ENCODE measurements at places on chromosomes 11 and 22.

- DNase-seq: peak; percentile 82
These were observed 19.3 kb downstream of the RRP7A start for GRCh38 chr22:42500161-42500835.

- no peak for DNase-seq
These were observed 7.0 kb upstream of the SWAP70 start for GRCh38 chr11:9656864-9657263.

DNA sequence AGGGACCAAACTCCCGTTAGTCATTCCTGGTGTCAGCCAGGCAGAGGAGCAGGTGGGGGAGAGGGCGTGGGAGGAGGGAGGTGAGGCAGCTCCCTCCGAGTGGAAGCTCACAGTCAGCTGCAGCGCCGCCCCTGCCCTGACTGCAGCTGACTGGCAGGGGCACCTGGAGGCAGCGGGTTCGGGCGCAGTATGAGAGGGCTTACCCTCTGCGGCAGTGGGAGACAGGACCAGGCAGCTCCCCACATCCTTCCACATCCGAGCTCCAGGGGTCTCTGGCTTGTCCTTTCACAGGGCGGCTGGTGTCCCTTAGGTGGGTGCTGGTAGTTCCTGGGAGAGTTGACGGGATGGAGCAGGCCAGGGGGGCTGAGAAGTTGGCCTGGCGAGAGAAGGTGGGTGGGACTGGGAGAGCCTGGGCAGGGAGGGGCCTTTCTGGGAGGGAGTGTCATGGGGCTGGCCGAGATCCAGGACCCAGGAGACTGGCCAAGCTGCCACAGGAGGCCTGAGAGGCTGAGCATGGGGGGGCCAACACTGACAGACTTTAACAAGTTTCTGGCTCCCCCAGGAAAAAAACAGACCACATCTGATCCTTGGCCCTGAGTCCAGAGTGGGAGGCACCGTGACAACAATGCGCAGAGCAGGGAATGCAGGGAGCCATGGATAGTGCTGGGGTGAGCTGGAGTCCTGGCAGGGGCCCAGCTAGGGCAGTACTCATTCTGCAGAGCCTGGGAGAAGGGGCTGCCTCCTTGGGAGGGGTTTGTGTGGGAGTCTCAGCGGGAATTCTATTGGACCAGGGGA, 4.9 kb downstream of the ADORA2A start:
- no peak for DNase-seq

- DNase-seq: no peak
These were observed 18.4 kb upstream of the SEC14L4 start for GRCh38 chr22:30523646-30524489.

DNA sequence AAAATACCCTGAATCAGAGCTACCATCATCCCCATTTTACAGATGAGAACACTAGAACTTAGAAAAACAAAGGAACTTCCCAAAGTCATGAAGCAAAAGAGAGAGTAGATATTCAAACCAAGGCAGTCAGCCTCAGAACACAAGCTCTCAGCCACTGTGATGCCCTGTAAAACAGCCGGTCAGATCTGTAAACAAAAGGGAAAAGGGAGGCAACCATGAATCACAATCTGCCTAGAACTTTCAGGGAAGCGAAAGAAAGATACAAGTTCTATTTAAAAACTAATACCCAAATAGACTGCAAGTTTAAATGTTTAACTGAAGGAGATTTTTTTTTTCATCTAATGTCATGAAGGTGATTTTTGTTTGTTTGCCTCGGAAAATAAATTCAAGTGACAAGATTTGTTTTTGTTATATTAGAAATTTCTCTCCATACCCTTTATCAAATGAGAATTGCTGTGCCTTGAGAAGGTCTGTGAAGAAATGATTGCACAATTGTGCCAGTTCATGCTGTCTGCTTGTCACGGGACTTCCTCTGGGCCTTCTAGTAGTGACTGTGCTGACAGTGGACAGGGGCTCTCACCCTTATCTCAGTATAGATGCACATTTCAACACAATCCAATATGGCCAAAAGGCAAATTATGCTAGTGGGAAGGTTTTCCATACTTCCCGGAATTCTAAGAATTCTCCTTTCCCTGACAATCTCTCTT, 11.7 kb downstream of the SAA1 start:
- no peak for DNase-seq

DNA sequence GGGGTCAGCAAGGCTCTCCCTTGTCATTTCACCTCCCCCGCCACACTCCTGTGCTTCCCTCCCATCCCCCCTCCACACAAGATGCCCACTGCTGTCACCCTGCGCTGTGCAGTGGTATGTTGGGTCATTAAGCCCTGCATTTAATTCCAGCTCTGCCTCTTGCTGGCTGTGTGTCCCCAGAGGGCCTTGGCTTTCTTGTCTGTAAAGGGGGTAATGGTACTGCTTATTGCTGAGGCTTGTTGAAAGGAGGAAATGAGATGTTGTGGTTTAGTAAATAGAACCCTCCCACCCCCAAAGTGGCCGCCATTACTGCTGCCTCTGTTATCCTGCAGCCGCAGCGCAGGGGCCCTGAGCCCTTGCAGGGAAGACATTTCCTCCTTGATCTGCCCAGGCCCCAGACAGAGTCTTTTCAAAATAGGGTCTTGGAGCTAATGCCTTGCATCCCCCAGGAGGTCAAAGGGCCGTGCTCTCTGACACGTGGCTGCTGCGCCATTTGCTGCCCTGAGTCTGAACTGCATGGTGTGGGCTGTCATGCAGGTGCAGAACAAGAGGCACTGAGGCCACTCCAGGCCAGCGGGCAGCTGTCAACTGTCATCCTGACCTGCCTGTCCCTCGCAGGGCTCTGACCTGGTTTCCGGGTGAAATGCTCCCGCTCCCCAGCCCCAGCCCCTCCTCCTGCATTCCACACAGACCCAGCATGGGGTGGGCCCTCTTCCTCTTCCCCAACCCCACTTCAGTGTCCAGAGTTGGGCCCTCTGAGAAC, 18.7 kb downstream of the PVALB start:
- no peak for DNase-seq

GRCh38 chr11:61736310-61736709, 16.1 kb upstream of the MYRF start:
- DNase-seq: no peak

DNA sequence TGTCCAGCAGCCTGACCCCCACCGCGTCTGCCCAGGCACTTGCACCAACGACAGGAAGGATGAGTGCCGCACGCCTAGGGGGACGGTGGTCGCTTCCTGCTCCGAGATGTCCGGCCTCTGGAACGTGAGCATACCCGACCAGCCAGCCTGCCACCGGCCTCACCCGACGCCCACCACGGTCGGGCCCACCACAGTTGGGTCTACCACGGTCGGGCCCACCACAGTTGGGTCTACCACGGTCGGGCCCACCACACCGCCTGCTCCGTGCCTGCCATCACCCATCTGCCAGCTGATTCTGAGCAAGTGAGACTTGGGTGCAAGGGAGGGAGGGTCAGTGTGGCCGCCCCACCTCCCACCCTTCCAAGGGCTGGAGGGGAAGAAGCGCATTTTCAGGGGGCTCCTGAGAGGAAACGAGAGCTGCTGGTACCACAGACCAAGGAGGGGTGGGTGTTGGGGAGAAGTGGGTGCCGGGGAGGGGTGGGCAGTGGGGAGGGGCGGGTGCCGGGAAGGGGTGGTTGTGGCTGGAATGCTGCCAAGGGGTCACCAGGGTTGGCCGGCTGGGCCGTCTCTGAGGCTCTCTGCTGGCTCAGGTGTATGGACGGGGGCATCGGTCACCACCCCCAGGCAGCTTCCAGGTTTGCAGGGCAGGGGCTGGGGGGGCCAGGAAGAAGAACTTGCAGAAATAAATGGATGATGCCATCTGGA, 27.7 kb upstream of the MUC5B start:
- no peak for DNase-seq

GRCh38 chr11:133082841-133083488, 449.3 kb downstream of the OPCML start:
- DNase-seq: peak; percentile 72

DNA sequence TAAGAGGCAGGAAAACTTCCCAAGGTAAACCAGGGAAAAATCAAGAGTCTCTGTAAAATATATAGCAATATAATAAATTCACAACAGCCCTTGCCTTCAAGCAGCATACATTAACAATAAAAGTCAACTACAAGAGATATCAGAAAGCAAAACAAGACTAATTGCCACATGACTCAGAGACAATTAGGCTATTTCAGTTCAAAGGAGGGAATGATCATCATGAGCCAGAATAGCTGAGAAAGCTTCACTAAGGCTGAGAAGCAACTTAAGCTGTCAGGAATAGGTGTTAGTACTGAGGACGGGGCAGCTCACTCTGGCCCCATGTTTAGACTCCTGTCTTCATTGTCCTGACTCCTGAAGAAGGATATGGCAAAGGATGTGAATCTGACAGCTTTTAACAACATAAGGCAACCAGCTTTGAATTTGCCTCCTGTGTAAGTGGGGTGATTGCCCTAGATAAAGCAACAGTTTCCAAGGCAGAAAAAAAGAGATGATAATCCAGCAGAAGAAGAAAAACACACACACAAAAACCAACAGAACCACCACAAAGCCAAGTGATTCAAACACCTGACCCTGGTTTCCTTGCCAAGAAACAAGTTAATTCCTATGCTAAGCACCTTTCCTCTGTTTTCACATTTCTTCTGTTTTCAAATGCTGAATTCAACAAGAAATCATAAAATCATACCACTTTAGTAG, 60.8 kb downstream of the SIK3 start:
- DNase-seq: no peak

GRCh38 chr11:46529095-46529905, 64.5 kb downstream of the AMBRA1 start:
- DNase-seq: peak; percentile 77

GRCh38 chr11:102453302-102453695, 734 bp upstream of the TMEM123 start:
- DNase-seq: no peak

DNA sequence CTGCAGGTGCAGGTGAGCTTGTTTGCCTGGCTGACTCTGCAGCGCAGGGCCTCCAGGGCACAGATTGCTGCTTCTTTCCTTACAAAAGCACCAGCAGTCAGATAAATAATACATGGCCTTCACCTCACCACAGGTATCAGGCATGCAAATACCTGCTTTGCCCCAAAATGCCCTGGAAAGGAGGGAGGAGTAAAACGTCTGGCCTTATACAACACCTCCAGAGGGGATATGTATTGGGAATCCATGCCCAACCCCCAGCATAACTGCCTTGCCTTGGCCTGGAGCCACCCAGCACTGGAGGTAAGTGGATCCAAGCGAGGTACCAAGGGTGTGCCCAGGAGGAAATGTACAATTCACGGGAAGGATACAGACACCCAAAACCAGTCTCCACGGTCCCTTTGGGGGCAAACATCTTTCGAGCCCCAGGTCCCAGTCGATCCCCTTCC, 860 bp downstream of the TMEM184B start:
- DNase-seq: no peak

- DNase-seq: no peak
These were observed 25.3 kb upstream of the POLA2 start for GRCh38 chr11:65236194-65237059.

GRCh38 chr11:6745465-6746015, 26.2 kb downstream of the OR2AG2 start:
- DNase-seq: peak; percentile 60

- DNase-seq: peak; percentile 69
These were observed 1.6 kb downstream of the MAML2 start for GRCh38 chr11:96341211-96342013.

GRCh38 chr11:46018651-46019050, 96.2 kb downstream of the LARGE2 start:
- DNase-seq: no peak

DNA sequence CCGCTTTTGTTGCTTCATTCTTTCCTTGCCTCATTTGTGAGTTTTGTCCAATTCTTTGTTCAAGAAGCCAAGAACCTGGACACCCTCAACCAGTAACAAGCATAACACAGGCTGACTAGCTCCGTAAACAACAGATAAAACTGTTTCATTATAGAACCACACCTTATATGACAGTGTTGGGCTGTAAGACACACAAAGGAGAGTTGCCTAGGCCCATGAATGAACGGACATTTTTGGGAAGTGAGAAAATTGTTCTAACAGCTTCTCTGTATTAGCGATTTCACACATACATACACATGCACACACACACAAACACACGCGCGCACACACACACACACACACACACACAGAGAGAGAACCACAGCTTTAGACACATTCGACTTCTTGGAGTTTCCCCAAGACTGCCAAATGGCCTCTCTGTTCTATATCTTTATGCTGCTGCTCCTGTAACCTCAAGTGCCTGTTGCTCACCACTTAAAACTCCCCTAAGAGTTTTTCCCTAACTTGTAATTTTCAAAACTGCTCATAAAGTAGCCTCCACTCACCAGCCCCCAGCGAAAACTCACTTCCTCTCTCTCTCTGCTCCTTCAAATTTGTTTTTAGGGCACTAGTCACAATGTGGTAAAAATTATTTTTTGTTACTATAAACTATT, 35.9 kb downstream of the CTSC start:
- DNase-seq: peak; percentile 19

GRCh38 chr11:69387409-69387885, 93.5 kb downstream of the MYEOV start:
- DNase-seq: no peak

DNA sequence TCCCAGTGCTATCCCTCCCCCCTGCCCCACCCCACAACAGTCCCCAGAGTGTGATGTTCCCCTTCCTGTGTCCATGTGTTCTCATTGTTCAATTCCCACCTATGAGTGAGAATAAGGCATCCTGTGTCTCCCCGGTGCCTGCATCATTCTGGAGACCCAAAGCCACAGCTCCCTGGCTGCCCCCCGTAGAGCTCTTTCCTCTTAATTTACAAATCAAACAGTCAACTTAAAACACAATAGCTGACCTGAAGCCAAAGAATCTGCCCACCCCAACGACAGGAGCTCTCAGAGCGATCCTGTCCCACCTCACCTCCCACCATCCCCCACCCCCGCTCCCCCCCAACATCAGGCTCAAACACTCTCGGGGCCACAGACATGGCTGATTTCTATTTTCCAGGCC, 558.3 kb downstream of the BRD1 start:
- DNase-seq: no peak

DNA sequence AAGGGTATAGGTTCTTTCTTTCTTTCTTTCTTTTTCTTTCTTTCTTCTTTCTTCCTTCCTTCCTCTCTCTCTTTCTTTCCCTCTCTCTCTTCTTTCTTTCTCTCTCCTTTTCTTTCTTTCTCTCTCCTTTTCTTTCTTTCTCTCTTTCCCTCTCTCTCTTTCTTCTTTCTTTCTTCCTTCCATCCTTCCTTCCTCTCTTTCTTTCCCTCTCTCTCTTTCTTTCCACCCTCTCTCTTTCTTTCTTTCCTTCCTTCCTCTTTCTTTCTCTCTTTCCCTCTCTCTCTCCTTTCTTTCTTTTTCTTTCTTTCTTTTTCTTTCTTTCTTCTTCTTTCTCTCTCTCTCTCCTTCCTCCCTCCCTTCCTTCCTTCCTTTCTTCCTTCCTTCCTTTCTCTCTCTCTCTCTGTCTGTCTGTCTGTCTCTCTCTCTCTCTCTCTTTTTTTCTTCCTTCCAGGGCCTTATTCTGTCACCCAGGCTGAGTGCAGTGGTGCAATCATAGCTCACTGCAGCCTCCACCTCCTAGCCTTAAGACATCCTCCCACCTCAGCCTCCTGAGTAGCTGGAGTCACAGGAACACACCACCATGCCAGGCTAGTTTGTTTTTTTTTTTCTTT, 26.8 kb downstream of the LIF start:
- DNase-seq: no peak
